ENCODE measurements at places on chromosomes 4 and X.

- no peak for DNase-seq
Observed at GRCh38 chrX:74251006-74251930, 52.7 kb upstream of the ZCCHC13 start.

GRCh38 chr4:52358883-52359321 is 300.2 kb downstream of the USP46 start:
- DNase-seq: no peak

DNA sequence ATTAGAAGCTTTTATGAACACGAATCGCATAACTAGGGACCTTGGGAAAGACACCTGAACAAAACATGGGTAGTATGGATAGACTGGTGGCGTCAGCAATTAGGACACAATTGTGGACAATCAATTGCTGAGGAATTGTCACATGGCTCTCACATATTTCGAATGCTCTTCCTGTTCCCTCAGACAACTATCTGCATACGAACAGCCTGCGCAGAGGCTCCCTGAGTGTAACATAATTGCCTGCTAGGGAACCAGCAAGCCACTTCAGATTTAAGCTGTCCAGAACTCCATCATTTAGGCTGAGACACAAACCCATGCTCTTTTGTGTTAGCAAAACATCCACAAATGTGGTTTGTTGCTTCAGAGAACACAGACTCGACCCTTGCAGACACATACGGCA is 160.8 kb downstream of the MGST2 start:
- DNase-seq: no peak

- no peak for DNase-seq
Observed at GRCh38 chr4:140239311-140239710, 85.3 kb upstream of the MAML3 start.

GRCh38 chrX:46169808-46170207 is 375.4 kb downstream of the ZNF674 start:
- DNase-seq: no peak

Measured in stimulated activated CD8-positive, alpha-beta memory T cell treated with anti-CD3 and anti-CD28 coated beads, Interleukin-7, amount 100 ng/mL, for 1 hour (primary cell).